Activated CD8-positive, alpha-beta memory T cell treated with anti-CD3 and anti-CD28 coated beads, Interleukin-2, amount 10 ng/mL, durations not matched to agents 7 days and 5 days (primary cell): ENCODE measurements at places on chromosomes 5 and 9.

- no peak for DNase-seq
Observed at GRCh38 chr9:109027176-109027575, 13.9 kb upstream of the CTNNAL1 start.

DNA sequence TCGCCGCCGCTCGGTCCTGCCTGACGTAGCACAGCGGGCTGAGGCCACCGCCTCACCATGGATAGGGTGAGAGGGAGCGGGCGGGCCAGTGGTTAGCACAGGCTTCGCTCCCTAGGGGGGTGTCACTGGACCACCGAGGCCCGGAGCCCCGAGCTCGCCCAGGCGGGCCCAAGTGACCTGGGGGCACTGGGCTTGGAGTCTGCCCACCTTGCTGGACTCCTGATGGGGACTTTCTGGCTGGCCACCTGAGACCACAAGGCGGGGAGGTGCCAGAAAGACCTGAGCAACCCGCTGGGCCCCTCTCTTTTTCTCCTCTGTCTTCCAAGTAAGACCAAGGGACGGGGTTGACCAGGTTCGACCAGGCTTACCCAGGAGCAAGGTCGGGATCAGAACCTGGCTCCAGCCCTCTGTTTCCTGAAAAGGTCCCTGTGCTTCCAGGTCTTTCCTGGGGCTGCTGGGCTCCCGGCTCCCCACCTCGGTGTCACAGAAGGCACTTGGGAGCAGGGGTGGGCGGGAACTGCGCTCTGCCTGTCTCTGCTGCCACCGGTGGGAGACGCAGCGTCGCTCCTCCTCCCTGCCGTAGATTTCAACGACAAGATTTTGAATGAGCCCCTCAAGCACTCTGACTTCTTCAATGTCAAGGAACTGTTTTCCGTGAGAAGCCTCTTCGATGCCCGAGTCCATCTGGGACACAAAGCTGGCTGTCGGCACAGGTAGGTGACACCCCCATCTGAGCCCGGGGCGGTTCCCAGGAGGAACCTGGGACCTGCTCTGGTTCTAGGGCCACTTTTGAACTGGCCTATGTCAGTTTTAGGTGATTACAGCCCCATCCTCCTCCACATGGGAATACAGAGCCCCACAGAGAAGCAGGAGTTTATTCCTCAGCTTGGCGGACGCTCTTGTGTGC lies 1.0 kb downstream of the MRPS2 start:
- DNase-seq: peak; percentile 70

GRCh38 chr9:136270173-136270705 lies 24.6 kb upstream of the QSOX2 start:
- no peak for DNase-seq

DNA sequence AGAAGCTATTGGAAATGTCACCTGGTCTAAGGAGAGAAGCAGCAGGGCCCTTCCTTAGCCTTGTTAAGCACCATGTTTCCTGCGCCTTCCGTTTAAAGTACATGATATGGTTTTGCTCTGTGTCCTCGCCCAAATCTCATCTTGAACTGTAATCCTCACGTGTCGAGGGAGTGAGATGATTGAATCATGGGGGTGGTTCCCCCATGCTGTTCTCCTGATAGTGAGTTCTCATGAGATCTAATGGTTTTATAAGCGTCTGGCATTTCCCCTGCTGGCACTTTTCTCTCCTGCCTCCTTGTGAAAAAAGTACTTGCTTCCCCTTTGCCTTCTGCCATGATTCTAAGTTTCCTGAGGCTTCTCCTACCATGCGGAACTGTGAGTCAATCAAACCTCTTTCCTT lies 49.7 kb downstream of the PRDM6 start:
- no peak for DNase-seq

DNA sequence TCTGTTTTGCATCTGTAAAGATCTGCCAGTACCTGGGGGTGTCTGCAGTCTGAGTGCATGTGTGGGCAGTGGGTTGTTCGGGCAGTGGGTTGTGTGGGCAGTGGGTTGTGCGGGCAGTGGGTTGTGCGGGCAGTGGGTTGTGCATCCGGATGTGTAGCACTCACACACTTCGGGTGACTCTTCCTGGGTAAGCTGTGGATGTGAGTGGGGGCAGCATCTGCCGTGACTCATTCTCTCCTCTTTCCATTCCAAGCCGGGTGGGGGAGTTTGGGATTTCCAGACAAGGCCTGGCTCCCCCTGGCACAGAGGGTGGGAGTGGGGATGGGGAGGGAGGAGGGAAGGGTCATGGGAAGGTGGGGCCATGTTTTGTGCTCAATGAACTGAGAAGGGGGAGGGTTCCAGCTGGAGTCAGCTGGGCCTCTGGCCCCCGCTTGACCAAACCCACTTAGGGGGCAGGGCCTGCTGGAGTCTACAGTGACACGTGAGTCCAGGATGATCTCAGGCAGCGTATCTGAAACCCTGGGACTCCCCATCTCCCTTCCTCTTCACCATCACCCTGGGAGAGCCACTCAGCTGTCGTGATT lies 8.3 kb downstream of the CRB2 start:
- no peak for DNase-seq

DNA sequence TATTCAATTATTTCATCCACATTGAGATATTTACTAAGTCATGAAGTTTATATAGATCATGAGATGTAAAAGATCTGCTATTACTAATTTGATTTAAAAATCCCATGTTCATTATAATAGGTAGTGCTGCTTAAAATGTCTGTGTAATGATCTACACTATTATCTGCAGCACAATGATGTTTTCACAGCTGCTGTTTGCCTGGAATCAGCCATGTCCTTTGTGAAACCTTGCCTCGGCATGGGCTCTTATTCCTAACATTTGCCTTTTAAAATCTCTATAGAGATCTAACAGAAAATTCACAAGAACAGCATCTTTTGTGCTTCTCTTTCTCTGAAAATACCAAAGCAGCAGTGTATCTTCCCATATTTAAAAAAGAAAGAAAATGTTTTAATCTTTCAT lies 444.6 kb downstream of the PTPRD start:
- DNase-seq: no peak

GRCh38 chr9:37617832-37618231 lies 25.4 kb upstream of the TOMM5 start:
- DNase-seq: no peak

DNA sequence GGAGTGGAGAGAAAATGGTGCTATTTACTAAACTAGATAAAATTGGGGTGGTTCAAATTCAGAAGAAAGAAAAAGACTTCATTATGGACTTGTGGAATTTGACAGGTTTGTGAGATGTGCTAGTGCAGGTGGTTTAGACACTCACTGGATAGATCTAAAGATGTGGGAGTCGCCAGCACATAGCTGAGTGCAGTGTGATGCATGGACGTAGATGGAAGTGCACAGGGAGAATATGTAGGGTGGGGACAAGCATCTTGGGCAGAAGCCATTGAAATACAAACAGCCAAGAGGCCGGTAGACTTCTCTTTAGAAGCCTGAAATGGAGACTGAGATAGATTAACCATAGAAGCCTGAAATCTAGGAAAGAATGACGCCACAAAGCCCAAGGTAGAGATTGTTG lies 10.7 kb downstream of the HAPLN1 start:
- no peak for DNase-seq

DNA sequence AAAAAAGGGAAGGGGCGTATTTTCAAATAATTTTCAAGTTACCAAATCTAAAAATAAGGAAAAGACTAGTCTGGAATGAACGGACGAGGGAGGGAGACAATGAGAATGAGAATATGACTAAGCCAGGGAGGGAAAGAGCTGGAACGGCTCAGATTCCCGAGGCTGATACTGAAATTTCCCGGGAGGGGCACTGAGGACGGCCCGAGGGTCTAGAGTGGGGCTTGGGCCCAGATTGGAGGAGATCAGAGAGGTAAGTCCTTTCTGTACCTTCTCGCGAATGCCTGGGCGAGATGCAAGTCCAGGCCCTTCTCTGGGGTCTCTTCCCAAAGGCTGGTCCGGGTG lies 3.4 kb upstream of the CCIN start:
- no peak for DNase-seq

DNA sequence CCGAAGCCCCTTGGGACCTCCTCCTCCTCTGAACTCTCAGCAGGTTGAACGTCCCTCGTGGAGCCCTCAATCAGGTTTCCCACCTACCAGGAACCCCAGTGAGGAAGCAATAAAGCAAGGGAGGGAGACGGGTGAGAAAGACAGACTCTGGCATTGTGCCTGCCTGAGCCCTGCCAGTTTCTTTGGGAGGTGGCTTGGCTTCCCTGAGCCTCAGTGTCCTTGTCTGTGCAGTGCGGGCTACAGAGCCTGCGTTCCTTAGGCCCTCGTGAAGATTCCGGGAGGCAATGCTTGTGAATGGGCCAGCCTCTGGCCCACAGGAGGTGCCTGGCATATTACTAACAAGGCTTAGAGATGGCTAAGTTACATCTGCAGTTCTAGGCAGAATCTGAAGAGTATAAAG lies 11.9 kb downstream of the GTF3C5 start:
- DNase-seq: no peak

- no peak for DNase-seq
Observed at GRCh38 chr5:123455640-123456039, 32.4 kb upstream of the CEP120 start.

DNA sequence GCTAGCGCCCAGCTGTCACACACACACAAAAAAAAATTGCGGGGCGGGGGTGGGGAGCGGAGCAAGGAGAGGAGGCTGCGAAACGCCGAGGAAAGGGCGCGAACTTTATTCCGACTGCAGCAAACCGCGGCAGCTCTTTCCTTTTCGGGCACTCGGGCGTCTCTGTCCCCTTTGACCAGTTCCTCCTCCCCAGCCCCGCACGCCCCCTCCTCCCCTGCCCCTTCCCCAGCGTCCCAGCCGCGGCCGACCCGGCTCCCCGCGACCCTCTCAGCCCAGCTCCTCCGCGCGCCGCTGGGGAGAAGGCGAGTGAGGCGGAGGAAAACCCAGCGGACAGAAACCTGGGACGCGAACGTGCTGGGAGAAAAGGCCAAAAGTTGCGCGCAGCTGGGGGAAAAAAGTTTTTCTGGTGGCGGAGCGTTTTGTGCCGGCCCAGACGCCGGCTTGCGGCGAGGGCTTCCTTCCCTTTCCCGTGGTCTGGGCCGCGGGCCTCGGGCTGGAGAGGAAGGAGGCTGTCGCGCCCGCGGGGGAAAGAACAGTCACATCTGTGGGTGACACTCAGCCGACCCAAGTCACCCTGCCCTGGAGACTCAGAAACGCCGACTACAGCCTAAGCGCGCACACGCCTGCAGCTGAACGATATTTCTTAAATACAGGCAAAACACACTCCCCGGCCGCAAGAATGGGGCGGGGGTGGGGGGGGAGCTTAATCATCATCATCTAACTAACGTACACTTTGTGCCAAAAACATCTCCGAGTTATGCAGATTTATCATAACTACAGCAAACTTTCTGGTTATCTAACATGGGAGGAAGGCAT lies 1.1 kb upstream of the BNC2 start:
- no peak for DNase-seq

DNA sequence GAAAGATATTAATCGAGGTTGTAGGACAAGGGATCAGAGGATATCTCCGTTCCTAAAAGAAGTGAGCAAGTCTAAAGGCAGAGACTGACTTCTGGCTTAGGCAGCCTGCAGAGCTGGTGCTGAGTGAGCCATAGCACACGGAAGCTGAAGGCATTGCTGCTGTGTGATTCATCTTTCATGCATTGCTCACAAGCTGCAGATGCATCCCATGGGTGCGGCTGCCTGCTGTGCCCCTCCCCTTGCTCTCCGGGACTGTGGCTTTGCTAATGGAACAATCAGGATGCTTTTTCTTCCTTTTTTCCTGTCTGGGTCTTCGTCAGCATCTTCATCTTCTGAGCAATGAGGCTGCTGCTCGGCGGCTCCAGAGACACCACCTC lies 341.4 kb downstream of the DIRAS2 start:
- no peak for DNase-seq

- peak; percentile 39 for DNase-seq
Observed at GRCh38 chr5:181053488-181054121, 13.5 kb downstream of the BTNL9 start.

- DNase-seq: no peak
Observed at GRCh38 chr5:61941637-61942036, 364.4 kb upstream of the KIF2A start.

DNA sequence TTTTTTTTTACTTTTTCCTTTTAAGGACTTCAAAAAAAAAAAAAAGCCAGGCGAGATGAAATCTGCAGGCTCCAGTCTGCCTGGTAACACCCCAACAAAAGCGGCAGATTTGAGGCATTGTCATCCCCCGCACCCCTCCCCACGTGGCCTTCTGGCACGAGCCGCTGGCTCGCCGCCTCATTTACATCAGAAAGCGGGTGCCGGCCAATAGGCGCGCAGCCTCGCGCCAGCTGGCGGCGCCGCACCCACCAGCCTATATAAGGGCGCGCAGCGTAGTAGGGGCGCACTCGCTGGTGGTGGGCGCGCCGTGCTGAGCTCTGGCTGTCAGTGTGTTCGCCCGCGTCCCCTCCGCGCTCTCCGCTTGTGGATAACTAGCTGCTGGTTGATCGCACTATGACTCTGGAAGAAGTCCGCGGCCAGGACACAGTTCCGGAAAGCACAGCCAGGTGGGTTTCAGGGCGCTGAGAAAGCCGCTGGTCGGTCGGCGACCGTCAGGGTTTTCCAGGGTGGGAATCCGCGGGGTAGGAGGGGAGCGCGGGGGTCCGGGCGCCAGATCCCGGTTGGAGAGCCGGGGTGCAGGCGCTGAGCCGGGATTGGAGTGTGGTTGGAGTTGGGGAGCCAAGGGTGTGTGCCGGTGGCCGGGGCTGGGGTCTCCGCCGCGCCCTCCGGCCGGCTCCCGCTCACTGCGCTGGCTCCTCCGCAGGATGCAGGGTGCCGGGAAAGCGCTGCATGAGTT lies at the start of gene GADD45G:
Gene GADD45G (plus strand): TSS at position 284 of the 736 bp plus-strand sequence. CDS start 110 bp downstream, at position 394.
- peak; percentile 96 for DNase-seq

GRCh38 chr5:132819468-132819867 lies 6.4 kb downstream of the SOWAHA start:
- DNase-seq: peak; percentile 31

- DNase-seq: no peak
Observed at GRCh38 chr9:78397045-78397444, 100.1 kb downstream of the PSAT1 start.

DNA sequence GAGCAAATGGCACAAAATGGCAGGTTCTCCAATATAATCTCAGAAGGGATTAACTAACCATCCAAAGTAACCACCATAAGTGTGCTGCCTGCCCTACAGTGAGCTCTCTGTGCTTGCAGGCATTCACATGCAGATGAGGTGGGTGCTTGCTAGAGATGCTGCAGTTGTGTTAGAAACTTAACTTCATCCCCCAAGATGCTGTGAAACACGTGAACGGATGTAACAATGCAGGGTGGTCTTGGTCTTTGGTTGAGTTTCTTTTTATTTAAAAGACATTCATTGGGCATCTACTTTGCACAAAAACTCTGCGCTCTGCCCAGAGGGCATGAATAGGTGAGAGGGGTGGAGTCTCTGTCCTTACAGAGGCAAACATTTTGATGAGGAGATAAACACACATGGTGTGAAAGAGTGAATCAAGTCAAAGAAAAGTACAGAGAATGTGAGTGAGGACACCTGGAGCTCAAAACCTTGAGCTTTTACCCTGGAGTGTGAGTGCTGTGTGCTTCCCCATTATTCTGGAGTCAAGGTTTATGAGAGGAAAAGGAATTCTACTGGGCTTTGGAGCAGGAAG lies 143.9 kb upstream of the DAP start:
- no peak for DNase-seq

DNA sequence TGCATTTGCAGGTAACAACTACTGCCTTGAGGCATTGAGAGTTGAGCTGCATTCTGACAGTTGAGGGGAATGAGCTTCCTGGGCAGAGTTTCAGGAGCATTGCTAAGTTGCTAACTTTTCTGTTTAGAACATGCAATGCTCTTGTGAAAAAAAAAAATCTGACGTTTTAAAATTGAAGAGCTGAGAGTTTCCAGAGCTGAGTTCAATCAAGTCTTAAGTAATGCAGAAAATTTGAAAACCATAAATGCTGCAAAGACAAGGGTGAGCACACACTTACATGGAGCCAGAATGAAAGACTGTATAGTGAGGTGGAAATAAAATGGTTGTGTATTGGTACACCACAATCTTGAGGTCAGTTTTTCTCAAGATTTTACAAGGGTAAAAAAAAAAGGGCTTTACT lies 166.0 kb downstream of the GABRB2 start:
- no peak for DNase-seq
